ENCODE measurements at places on chromosomes 13 and 19. TPM values are rescaled to one million over a fixed set of nuclear protein-coding genes. Genes with fewer than 3 reads are reported as not detected.

The GGACT gene
- 7.0 TPM for total RNA-seq

The NBEA gene
- total RNA-seq: 0.29 TPM

The ZNF382 gene
- 14.8 TPM for total RNA-seq

GRCh38 chr13:113907635-113908617 is 44.0 kb upstream of the GAS6 start:
- peaks cover 21% of the 10 kb centered on the region for H3K27me3 ChIP-seq
- no peak overlapping the region for H3K4me3 ChIP-seq
- no peaks in the 10 kb centered on the region for H3K36me3 ChIP-seq

- H3K4me3 ChIP-seq: no peak overlapping the region
- peak overlapping the region; percentile 20 for H3K27ac ChIP-seq
These were observed 102.6 kb downstream of the DOCK9 start for GRCh38 chr13:98875146-98875729.

- no peaks in the 10 kb centered on the region for H3K27me3 ChIP-seq
- H3K27ac ChIP-seq: no peak overlapping the region
- no peaks in the 10 kb centered on the region for H3K36me3 ChIP-seq
- peaks cover 18% of the 10 kb centered on the region for H3K4me1 ChIP-seq
These were observed 38.0 kb upstream of the MRI1 start for GRCh38 chr19:13726323-13726722.

GRCh38 chr19:51195616-51196015 is 29.3 kb upstream of the CD33 start:
- H3K27ac ChIP-seq: no peak overlapping the region
- H3K36me3 ChIP-seq: no peaks in the 10 kb centered on the region
- peaks cover 5% of the 10 kb centered on the region for H3K4me1 ChIP-seq

GRCh38 chr19:9535934-9536333 is 2.5 kb downstream of the ZNF426 start:
- H3K27ac ChIP-seq: no peak overlapping the region
- H3K4me3 ChIP-seq: no peak overlapping the region
- no peak for DNase-seq

DNA sequence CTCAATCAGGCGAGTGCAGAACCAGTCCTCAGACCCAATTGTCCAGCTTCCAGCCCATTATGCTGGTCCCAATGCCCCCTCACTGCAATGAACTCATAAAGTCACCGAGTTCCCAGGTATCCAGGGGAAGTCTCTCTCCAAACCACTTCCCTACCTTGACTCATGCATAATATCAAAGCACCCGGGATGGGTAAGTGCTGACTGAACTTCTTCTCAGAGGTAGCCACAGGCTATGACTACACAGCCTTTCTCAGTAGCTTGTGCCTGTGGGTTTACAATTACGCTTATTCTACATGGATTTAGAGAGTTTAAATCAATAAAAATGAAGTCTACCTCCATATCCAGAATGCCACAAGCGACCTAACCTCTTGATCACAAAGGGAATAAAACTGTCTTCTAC is 1.7 kb upstream of the C13orf42 start:
- H3K27ac ChIP-seq: no peak overlapping the region
- no peak for DNase-seq

GRCh38 chr13:97448503-97449251 is 14.7 kb downstream of the RAP2A start:
- H3K4me3 ChIP-seq: no peak overlapping the region
- no peak overlapping the region for H3K27ac ChIP-seq
- no peak for DNase-seq
- H3K27me3 ChIP-seq: no peaks in the 10 kb centered on the region
- peaks cover 12% of the 10 kb centered on the region for H3K36me3 ChIP-seq

- DNase-seq: peak; percentile 29
- H3K27me3 ChIP-seq: peaks cover 3% of the 10 kb centered on the region
- peak overlapping the region; percentile 100 for H3K27ac ChIP-seq
- H3K4me3 ChIP-seq: peak overlapping the region; percentile 100
- H3K36me3 ChIP-seq: peaks cover 66% of the 10 kb centered on the region
These were observed 1.3 kb downstream of the SAFB start for GRCh38 chr19:5624018-5624663.

DNA sequence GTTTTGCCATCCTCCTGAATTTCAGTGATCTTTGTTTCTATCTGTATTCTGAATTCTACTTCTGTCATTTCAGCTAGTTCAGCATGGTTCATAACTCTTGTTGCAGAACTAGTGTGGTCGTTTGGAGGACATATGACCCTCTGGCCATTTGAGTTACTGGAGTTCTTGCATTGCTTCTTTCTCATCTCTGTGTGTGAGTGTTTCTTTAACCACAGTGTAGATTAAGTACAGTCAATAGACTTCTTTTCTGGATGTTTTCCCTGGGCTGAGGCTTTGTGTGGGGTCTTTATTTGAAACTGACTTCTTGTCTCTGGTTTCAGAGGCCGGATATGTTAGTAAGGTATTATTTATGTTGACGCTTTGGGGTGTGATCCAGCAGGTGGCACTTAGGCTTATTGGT is 14.7 kb downstream of the IGFL2 start:
- peaks cover 9% of the 10 kb centered on the region for H3K36me3 ChIP-seq
- no peaks in the 10 kb centered on the region for H3K4me1 ChIP-seq
- no peak for DNase-seq
- peaks cover 34% of the 10 kb centered on the region for H3K27me3 ChIP-seq

DNA sequence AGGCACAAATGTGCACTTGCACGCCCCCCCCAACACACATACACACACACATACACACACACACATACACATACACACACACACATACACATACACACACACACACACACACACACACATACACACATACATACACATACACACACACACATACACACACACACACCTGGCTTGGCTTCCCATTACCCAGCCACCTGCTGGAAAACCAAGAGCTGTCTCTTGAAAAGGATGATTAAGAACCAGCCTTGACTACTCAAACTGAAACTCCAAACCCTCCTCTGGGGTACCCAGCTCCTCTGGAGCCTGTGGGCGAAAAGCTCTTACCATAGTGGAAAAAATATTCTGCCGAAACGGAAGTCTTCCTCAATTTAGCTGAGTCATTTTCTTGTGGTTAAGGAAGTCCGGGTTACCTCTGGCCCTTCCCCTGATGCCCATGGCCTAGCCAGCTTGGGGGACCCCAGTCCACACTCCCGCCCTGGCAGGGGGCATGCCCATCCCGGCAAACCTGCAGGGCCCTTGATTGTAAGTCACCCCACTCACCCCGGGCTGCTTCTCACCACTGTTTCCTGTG is 21.9 kb downstream of the CEBPA start:
- peak; percentile 76 for DNase-seq
- peaks cover 12% of the 10 kb centered on the region for H3K4me1 ChIP-seq
- H3K27me3 ChIP-seq: peaks cover 3% of the 10 kb centered on the region
- H3K27ac ChIP-seq: peak overlapping the region; percentile 68
- H3K4me3 ChIP-seq: peak overlapping the region; percentile 42
- no peaks in the 10 kb centered on the region for H3K36me3 ChIP-seq

- no peaks in the 10 kb centered on the region for H3K36me3 ChIP-seq
- no peak for DNase-seq
- no peak overlapping the region for H3K4me3 ChIP-seq
- H3K4me1 ChIP-seq: no peaks in the 10 kb centered on the region
These were observed 816.9 kb upstream of the SLC10A2 start for GRCh38 chr13:103883164-103883563.

GRCh38 chr19:33997690-33998089 is 174.6 kb upstream of the LSM14A start:
- peaks cover 1% of the 10 kb centered on the region for H3K36me3 ChIP-seq
- H3K27me3 ChIP-seq: peaks cover 7% of the 10 kb centered on the region
- no peaks in the 10 kb centered on the region for H3K4me1 ChIP-seq
- H3K27ac ChIP-seq: no peak overlapping the region
